Stimulated activated CD4-positive, alpha-beta T cell treated with anti-CD3 and anti-CD28 coated beads, Interleukin-4, amount 100 ng/mL, for 4 hours (primary cell): ENCODE measurements at places on chromosomes 7 and 10.

- no peak for DNase-seq
Observed at GRCh38 chr7:157690833-157691585, 354.2 kb downstream of the DNAJB6 start.

GRCh38 chr10:17453373-17454091, 863 bp downstream of the ST8SIA6 start:
- peak; percentile 27 for DNase-seq

GRCh38 chr10:6394084-6394483, 186.0 kb downstream of the PRKCQ start:
- no peak for DNase-seq

DNA sequence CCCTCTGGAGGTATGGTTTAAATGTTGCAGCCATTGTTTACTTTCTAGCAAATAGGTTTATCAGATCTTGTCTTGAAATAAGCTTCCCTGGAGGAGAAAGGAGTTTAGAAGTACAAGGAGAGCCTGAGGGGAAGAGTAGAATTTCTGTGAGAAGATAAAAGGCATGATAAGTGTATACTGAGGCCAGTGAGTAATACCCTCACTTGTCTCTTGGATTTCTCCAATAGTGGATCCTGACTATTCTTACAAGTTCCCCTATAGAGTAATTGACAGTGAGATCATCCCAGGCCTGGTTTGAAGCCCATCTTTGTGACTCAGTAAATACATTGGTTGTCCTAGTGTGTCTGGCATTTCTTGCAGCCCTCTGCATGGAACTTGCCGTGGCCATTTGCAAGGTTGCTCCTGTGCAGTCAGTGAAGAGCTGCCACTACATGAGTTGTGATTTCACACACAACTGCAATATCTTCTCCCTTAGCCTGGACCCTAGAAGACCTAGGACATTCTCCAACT, 41.6 kb downstream of the CHN2 start:
- no peak for DNase-seq

DNA sequence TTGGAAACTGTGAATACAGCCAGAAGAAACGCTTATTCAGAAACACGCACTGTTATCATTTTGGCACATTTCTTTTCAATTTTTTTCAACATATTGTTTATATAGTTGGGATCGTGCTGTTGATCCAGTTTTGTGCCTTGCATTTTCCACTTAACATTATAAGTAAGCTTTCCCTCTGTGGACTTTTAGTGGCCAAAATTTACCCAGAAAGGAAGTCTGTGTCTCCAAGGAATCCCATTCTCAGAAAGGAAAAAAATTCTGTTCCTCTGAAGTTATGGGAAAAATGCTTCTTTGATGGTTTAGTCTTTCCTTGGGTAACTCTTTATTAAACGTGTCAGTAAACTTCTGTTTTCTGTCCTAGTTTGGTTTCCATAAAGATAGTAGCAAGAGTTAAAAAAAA, 280.0 kb downstream of the REEP3 start:
- no peak for DNase-seq

DNA sequence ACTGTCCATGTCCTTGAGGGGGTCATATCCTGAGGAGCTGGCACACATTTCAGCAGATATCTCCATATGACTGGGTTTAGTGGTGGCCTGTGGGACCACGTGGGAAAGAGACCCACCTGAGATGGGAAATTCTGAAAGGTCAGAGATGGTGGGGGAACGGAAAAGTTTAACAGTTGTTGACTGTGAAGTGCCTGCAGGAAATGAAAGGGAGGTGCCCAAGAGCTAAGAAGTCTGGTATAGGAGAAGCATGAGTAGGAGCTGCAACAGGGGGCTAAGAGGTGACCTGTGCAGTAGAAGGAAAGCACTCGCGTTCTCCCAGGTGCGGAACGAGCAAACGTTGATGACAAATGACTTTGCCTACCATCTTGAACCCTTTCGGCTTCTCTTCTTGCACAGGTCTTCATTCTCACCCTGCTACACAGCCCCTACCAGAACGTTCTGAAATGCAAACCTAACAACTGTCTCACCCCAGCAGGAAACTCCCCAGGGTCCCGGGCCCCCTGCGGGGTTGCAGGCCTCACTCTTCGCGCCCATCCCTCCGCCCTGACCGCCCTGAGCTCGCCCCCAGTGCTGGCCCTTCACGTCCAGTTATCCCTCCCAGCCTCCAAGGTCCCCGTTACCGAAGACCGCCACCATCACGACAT, 9.8 kb upstream of the FXYD4 start:
- DNase-seq, result peak; percentile 51

DNA sequence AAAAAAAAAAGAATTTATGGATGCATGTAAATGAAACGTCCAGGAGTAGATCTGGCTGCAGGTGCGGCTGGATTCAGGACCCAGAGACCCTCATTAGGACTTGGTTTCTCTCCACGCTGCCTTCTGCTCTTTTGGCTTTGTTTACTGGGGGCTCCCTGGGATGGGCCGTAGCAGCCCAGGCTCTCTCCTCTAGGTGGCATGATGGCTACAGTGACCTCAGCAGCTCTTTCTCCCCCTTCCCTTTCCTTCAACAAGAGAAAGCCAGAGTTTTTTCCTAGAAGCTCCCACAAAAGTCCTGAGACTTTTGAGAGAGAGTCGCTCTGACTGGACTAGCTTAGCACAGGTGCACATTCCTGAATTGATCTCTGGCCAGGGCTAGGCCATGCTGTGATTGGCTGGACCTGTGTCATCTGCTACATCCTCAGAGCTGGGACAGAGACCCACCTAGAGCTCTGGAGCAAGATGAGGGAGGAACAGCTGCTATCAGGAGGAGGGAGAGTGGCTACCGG, 67.8 kb upstream of the PDCD4 start:
- DNase-seq, result peak; percentile 16

- DNase-seq, result no peak
Observed at GRCh38 chr7:36085096-36085495, 68.0 kb upstream of the EEPD1 start.

- DNase-seq, result no peak
Observed at GRCh38 chr10:112835944-112836451, 114.0 kb upstream of the TCF7L2 start.
